ENCODE measurements at places on chromosomes 1 and 21.
A peak's percentile ranks its signal among the peaks of the same experiment; 100 is the strongest.

DNA sequence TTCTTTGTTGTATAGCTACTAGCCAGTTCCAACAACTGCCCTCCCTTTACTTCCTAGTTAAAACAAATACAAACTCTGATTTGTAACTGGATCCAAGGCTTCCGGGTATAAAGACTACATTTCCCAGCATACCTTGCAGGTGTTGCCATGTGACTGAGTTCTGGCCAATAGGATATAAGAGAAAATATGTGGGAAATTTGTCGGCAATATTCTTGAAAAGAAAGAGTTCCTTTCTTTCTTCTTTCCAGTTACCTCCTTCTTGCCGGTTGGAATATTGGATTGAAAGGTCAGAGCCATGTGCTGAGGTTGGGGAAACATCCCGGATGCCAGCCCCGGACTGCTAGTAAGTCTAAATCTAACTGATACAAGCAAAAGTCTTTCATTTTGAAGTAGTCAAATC lies 23.0 kb upstream of the ZBTB40 start:
- DNase-seq: peak; percentile 49

DNA sequence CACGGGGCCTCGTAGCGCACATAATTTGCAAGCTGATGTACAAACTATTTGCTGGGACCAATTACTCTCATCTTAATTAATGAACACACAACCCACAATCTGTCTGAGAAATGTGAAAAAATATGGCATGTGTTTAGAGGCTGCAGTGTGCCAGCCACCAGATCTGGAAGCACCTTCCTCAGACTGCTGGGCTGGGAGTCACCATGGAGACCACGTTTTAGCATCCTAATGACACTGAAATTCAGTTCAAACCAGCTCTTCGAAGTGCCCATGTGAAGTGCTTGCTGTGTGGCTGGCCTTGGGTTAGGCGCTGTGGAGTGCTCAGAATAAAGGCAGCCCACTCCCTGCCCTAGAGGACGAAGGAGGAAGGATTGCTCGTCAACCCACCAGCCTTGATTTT lies 482.4 kb downstream of the OMA1 start:
- no peak for DNase-seq

DNA sequence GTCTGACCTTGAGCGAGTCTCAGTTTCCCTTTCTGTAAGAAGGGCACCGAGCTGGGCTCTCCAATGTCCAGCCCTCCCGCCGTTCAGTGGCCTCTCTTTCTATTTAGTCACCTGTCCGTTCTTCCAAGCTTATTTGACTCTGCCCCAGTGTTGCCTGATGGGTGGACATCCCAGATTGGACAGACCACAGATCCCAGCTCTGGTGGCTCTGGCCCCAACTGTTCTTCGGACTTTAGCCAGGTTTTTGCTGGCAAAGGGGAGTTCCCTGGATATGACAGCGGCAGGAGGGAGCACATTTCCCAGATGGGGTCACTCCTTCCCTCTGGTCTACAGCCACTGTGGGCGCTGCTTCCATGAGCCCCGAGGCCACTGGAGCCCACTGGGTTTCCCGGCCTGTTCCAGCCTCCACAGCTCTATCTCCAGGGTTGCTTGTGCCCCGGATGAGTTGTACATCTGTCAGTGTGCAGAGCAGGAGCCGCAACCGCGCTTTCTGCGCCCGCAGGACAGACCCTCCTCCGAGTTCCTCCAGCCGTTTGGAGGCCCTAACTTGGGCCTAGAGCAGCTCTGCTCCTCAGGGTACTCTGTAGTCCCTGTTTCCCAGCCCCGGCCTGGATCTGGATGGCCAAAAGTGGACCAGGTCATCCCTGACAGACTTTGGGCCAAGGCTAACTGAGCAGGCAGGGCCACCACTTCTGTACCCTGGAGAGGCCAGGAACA lies 3.8 kb downstream of the DMBX1 start:
- peak; percentile 18 for DNase-seq

DNA sequence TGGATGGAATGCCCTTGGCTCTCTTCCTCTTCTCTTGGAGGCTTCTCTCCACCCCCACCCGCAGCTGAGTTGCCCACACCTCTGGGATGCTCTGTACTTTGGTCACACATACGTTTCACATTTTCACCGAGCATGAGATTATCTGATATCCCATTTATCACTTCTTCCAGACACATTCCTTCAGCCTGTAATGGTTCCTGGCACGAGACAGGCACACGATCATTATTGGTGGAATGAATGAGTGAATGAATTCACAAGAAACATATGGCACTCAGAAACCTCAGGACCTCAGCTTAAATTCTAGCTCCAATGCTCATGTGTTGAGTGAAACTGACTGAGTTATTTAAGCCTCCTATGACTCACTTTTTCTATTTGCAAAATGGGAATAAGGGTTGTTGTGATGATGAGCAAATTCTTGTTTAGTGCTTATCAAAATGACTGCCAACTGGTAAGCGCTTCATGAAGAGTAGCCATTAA lies 242.7 kb upstream of the JUN start:
- no peak for DNase-seq

DNA sequence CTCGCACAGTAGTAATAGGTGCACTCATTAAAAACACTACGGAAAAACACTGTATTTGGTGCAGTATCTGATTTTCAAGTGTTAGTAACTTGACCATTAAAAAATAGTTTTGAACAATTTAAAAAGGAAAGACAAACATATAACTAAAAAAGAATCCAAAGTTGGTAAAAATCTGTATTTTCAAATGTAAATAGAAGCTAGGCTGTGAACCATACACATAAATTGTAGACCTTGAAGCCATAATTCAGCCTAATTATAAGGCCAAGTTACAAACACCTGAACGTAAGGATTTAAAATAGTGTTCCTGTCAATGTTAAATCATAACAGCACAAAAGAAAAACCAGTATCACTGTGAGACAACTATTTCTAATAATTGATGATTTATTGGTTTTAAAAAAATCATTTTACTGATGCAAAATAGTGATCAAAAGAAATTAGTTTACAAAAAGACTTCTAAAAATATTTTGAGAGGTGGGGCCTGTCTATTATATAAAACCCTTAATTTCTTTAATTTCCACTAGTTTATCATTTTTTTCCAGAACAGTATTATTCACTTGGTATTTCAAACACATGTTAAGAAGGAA lies 4.5 kb downstream of the IRF2BP2 start:
- no peak for DNase-seq

GRCh38 chr1:110319332-110320167 lies 19.6 kb upstream of the RBM15 start:
- DNase-seq: no peak

- no peak for DNase-seq
Measured at GRCh38 chr1:201260236-201260590, 23.1 kb upstream of the PKP1 start.

GRCh38 chr1:36089393-36090121 lies 865 bp downstream of the ADPRS start:
- DNase-seq: no peak

DNA sequence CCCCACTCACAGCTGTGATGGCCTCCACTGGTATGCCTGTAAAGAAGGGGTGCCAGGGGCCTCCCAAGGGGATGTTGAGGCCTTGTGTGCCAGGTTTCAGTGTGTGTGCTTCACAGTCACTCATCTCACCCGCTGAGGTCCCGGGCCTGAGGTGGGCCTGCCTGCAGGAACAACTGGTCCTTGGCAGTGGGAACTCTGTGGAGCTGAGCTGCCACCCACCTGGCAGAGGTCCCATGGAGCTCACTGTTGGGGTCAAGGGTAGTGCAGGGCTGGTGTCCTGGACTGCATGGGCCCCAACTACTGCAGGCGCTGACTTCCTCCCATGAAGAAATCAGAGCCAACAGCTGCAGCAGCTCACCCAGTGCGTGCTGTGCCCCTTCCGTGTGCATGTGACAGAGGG lies 17.3 kb upstream of the ZNF678 start:
- no peak for DNase-seq

GRCh38 chr1:118266436-118266835 lies 81.4 kb upstream of the SPAG17 start:
- no peak for DNase-seq

GRCh38 chr1:226044514-226045101 lies 17.9 kb upstream of the H3-3A start:
- no peak for DNase-seq

DNA sequence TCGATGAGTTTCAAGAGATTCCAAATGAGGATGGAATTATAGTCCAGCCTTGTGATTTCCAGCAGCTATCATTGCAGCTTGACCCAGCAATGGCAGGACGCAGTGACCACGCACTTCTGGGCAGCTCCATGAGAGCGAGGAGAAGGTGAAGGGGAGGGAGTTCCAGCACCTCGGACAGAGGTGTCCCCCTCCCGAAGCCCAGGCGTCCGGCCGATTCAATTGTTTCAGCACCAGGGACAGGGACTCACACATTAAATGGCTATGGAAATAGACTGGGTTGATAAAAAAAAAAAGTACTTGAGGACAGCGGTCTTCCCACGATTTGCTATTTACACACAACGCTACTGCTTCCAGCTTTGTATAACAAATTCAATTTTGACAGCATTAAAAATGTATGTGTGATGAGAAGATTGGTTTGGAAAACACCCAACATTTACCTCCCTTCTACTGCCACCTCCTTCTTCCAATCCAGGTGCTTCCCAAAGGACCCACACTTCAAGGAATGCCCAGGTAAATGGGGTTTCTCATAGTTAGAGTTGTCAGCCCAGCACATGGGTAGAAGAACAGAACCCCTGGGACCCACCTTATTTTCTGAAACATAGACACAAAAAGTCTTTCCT lies 71.8 kb downstream of the DISP3 start:
- peak; percentile 64 for DNase-seq

GRCh38 chr1:52751589-52752483 lies 25.6 kb downstream of the ZYG11B start:
- no peak for DNase-seq

DNA sequence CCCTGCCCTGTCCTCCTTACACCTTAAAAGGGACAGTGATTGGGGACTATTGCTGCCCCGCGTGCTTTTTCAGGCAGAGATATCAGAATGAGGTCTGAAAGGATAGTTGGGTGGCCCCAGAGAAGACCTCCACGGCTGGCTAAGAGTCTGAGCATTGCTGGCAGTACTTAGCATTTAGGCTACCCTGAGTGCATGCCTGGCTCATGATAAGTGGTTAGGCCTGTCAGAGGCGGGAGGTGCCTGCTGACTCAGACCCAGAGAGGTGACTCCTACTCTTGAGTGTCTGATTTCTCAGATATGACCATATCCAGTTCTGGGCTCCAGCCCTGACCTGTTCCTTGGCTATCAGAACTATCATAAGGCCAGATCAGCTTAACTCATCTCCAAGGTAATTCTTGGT lies 213.7 kb downstream of the PBX1 start:
- DNase-seq: no peak

- no peak for DNase-seq
Measured at GRCh38 chr1:97781762-97782337, 139.0 kb downstream of the DPYD start.

GRCh38 chr1:151839457-151840403 lies at the start of gene C2CD4D:
TSS of gene C2CD4D (minus strand) at chr1:151839820. CDS start at chr1:151838989, 831 bp downstream.
- DNase-seq: peak; percentile 73

DNA sequence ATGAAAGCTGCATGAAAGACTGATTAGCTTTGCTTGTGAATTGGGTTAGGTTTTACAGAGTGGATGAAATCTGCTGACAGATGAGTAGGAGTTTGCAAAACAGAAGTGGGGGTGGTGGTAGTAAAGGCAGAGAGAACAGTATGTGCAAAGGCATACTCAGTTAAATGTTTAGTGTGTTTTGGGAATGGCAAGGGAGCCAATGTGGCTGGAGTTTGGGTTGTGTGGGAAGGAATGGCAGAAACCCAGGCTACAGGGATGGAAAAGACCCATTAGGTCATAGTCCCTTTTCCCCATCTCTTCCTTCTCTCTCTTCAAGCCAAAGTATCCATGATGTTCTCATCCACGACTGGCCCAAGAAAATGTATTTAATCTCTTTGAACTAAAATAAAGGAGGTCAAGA lies 362.2 kb upstream of the LYPLAL1 start:
- no peak for DNase-seq

DNA sequence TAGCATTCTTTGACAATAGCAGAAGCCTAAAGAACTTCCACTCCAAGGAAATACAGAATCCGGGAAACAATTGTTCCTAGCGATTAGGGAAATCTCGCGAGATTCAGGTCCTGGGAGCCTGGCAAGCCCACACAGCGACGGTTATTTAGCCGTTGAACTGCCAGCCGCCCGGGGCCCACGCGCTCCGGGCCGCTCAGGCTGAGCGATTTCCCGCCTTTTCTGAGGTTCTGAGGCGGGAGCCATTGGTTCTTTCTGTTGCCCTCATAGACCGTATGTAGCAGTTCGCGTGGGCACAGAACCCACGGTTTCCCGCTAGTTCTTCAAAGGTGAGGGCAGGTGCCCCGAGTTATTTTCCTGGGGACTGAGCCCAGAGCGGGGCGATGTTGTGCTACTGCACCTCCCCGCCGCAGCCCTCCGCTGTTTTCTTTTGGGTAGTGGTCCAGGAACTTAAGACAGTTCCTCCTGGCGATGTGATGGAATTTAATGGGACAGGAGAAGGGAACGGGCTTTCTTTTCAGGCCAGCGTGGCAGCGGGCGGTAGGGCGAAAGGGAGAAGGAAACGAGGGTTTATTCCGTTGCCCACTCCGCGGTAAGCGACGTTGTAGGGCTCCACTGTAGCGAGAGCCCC lies at the start of gene SYCP1:
Gene SYCP1, plus strand, starts transcription at position 171 of the 628 bp plus-strand sequence. CDS start 602 bp downstream, outside the sequence.
- DNase-seq: peak; percentile 22

Data from right kidney (tissue), 9 donors.